ENCODE measurements at places on chromosomes 6 and 20.

GRCh38 chr6:14719270-14719669 lies 526.6 kb upstream of the JARID2 start:
- no peak for DNase-seq

DNA sequence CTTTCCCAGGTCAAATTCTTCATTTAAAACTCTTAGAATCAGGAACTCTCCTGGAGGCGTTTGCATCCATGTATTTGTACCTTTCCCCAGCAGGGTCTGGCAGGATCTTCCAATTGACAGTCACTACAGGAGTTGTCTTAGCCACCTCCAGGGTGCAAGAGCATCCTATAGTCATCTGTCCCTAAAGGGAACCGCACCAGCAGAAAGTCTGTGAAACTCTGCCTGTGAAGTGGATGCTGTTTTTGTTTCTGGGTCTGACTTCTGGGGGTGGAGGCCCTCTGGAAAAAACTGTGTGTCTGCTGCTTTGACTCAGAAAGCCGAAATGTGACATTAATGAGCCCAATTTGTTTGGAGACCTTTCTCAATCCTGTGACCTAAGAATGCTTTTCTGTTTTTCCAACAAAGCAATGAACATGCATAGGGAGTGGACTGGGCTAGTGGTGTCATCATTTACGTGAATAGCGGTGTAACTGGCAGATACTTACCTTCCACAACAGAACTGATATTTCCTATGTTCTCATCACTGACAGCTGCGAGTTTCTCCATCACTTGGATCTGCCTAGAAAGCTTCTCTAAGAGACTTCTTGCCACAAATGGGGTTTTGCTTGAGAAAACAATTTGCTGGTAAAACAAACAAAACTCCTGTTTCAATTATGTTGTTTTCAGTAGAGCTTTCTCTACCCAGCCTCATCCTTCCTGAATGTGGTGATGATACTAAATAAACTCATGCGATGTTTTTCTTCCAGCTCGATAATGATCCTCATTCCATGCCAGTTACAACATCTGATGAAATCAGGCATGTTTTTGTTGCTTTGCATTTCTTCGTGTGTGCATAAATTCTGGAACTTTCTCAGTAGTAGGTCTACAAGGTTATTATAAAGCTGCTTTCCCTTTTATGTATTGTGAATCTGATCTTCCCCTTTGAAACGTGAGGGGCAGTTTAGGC lies 33.3 kb upstream of the ARMH2 start:
- no peak for DNase-seq

GRCh38 chr6:140879946-140880345 lies 1252.8 kb upstream of the GJE1 start:
- DNase-seq: no peak

GRCh38 chr6:122660296-122660695 lies 50.1 kb downstream of the PKIB start:
- no peak for DNase-seq

- no peak for DNase-seq
These were observed 31.5 kb upstream of the LTV1 start for GRCh38 chr6:143811501-143812157.

DNA sequence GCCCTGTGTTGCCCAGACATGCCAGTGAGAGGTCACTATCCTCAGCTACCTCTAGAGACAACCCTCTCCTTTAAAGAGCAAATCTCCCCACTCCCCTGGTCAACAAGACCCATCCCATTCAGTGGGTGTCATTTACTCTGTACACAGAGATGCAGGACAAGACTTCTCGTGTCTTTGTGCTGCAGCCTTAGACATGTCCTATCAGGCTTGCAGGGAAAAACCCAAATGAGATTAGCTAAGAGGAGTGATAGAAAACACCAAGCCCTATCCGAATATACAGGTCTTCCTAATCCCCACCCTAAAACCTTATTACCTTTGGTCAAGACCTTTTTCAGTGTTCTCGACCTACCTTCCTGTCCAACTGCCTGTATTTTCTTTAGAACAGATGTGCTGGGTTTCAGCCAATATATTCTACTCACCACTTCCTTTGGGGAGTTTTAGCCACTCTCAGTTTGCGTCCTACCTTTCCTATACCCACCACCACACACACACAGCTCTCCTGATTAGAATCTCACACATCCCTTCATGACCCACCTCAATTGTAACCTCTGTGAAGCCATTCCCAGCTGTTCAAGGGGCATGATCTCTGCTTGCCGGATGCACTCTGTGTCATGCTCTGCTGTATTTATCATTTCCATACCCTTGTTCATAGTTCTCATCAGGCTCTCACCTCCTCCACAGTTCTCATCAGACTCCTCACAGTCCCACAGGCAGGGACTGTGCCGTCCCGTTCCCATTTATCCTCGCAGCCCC lies 39.7 kb downstream of the TRAM2 start:
- DNase-seq: no peak

- DNase-seq: no peak
These were observed 535.5 kb upstream of the CITED2 start for GRCh38 chr6:139909992-139910391.

- no peak for DNase-seq
These were observed 277.7 kb upstream of the JARID2 start for GRCh38 chr6:14968056-14968637.

DNA sequence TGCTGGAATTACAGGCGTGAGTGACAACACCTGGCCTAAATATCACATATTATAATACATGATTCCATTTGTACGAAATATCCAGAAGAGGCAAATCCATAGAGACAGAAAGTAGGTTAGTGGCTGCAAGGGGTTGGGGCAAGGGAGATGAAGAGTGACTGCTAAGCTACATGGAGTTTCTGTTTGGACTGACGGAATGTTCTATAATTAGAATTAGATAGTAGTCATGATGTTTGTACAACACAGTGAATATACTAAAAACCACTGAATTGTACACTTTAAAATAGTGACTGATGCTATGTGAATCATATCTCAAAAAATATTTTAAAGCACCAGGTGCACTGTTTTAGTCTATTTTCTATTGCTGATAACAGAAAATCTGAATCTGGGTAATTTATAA lies 3.7 kb upstream of the HEBP2 start:
- no peak for DNase-seq

GRCh38 chr6:73032586-73032985 lies 192.7 kb downstream of the KHDC1L start:
- no peak for DNase-seq

GRCh38 chr20:8587810-8588209 lies 455.7 kb downstream of the PLCB1 start:
- no peak for DNase-seq

Measured in midbrain (tissue), 1 donor.